T-helper 2 cell (primary cell): ENCODE measurements at places on chromosomes 2 and 18.

GRCh38 chr2:85765081-85765731, 11.4 kb downstream of the ATOH8 start:
- DNase-seq = no peak

DNA sequence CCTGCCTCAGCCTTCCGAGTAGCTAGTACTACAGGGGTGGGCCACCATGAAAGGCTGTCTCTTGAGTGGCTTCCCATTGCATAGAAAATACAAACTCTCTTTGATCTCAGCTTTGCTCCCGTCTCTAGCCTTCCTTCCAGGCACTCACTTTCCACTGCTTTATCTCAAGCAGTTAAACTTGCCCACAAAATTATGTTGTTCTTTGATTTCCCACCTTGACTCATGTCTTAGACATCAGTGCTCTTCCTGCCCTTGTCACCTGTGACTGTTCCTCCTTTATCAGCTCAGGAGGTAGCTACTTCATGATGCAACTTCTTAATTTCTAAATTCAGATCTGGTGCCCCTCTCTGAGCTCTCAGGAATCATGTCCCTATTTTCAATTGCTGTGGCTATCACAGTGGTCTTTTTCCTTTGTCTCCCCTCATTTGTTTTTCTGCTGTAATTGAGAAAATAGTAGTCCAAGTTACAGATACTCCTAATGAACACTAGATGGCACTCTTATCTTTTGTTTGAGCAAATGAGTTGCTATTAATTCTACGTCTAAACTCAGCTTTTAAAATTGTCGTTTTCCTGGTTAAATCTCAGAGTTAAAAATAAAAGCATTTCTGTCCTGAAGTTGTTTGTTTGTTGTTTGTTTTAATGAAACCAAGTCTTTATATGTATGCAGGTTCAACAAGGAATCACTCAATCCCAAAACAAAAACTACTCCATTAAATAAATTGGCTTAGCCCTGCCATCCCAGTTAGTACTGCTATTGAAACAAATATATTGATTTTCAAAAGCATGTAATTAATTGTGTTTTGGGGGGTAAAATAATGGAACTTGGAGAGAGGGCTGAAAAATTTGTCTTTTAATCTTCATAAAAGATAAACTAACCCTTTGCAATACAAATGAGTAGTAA, 46.9 kb upstream of the GREB1L start:
- DNase-seq = no peak

DNA sequence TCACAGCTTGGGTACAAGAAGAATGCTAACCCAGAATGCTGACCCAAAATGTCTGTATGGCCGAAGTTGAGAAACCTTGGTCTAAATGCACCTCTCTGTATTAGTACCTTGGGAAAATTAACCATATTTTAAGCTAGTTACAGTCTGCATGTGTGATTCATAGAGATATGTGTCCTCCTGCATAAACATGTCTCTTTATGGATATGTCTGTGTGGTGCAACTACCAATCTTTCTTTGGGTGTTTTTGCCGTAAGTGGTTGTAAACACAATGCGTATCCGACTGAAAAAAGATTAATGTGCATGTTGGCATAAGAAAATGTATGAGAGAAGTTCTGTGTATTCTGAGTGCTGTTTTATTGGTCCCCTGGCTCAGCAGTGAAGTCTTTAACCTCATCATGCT, 54.2 kb upstream of the GAREM2 start:
- no peak for DNase-seq

DNA sequence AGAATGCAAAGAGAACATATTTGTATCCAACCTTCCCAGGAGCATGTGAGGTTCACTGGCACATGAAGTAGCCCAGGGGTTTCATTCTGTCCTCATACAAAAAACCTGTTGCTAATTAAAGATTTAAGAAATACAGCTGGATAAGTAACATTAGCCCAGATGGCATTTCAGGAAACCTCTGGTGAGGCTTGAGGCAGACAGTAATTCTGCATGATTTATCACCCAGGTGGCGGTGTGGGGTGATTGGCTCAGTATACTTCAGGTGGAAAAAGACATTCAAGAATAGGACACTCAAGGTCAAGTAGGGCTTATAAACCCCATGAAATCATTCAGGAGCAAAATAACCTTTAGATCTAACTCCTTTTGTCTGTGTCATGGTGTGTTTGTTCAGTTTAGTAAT, 237.4 kb downstream of the RNF144A start:
- DNase-seq = no peak

- no peak for DNase-seq
These were observed 171.9 kb downstream of the GALNT1 start for GRCh38 chr18:35753306-35753910.

GRCh38 chr2:63440612-63441011, 147.7 kb downstream of the WDPCP start:
- DNase-seq = no peak

DNA sequence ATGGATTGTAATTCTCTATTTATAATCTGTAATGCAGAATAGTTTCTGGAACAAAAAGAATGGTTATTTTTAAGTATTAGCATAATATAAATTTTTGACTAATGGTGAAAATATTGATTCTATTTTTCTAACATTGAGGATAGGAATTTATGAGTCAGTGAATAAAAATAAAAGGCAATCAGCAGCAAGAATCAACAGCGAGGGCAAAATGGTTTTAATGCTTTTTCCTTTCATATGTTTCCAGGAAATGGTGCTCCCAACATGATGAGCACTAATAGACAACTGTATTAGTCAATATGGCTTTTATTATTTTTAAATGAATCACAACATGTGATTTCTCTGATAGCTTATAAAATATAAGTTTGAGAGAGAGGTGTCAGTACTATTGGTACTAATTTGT, 90.7 kb upstream of the TFPI start:
- DNase-seq = no peak

DNA sequence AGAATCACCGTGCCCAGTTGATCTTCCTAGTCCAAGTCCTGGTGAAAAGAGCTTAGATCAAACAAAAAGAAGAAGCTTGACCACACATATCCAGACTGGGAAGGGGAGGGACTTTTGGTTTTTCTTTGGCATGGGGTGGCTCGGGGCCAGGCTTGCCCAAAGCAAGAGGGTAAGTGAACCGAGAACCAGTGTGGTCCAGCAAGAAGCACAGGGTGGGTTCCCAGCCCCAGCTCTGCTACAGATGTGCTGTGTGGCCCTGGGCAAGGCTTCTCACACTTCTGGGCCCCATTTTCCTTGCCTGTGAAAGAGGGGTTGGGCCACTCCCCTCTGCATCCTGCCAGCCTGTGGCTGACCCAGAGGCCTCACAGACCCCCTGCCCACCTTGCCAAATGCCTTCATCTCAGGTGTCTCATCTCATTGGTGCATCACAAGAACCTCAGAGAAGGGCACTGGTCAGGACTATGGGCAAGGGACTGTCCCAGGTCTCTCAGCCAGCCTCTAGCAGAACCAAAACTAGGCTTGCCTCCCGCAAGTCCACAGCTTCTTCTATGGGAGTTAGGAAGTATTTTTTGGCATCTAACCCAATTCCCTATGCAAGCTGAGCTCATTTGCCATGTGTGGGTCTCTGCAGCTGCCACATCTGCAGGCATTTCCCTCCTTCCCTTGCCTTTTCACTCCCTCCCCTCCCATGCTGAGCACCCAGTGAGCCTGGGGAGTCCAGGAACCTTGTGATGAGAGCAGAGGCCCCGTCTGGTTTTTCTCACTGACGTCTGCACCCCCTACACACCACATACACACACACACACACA, 6.9 kb downstream of the ATP6V1B1 start:
- DNase-seq = no peak

GRCh38 chr2:26088038-26088643, 54.3 kb downstream of the RAB10 start:
- no peak for DNase-seq

GRCh38 chr2:199458806-199459285, 1.1 kb upstream of the SATB2 start:
- DNase-seq = peak; percentile 40
